ENCODE measurements at places on chromosomes 7 and 10.

GRCh38 chr10:86972613-86973380 lies 4.5 kb downstream of the ADIRF start:
- no peak for DNase-seq

DNA sequence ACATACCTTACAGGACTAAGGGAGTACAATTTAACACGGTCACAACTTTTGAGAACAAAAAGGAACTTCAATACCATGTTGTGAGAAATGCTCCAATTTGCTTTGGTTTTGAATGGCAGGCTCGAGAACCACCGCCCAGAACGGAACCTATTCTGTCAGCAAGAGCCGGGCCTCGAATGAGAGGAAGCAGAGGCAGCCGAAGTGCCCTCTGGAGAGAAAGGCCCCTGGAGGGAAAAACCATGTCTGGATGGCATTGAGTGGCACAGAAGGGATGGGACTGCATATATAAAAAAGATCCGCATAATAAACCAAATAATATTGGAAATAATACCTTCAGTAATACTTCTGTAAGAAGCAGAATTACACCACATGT lies 85.6 kb downstream of the CHST15 start:
- no peak for DNase-seq

DNA sequence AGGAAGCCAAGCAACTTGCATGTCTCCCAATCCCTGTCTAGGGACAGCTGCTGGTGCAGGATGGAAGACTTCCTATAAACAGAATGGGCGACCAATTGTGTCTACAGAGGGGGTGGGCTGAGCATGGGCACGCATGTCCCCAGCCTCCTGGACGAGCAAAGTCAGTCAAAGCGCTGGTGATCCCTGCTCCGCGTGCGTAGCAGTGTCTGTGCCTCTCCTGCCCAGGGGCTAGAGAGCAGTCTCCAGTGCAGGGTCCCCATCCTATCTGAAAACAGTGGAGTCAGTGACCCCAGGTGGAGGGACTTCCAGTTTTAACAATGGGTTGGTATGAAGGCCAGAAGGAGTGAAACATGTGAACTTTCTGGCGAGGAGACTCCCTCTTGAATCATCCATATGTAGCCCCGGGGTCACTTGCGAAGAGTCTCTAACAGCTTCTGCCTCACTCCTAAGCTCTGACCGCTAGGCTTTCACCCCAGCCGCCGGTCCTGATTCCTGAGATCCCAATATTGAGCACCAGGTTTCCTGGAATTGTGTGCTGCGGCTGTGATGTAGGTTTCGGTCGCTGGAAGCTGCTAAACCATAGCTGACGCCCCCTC lies 714 bp upstream of the CASP2 start:
- no peak for DNase-seq

DNA sequence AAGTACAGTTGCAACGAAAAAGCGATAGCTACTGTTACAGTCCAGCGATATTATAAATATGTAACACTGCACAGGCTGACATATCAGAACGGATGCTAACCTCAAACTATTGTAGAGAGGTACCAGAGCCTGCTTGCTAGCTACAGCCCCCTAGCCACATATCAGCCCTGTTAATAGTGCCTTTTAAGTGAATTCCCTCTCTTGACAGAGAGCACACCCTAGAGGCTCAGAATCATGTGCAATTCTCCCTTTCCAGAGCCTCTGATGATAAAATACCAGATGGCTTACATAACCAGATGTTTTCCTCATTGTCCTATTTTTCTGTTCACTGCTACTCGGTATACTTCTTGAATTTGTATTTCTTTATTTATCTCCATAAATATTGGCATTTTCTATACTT lies 960.7 kb upstream of the CELF2 start:
- no peak for DNase-seq

- DNase-seq, result no peak
These were observed 12.0 kb downstream of the MTG1 start for GRCh38 chr10:133405844-133406527.

DNA sequence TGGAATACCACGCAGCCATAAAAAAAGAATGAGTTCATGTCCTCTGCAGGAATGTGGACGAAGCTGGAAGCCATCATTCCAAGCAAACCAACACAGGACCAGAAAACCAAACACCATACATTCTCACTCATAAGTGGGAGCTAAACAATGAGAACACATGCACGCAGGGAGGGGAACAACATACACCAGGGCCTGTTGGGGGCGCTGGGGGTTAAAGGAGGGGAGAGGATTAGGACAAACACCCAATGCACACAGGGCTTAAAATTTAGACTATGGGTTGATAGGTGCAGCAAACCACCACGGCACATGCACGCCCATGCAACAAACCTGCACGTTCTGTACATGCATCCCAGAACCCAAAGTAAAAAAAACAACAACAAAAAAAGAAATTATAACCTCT lies 23.3 kb downstream of the RNF133 start:
- no peak for DNase-seq

DNA sequence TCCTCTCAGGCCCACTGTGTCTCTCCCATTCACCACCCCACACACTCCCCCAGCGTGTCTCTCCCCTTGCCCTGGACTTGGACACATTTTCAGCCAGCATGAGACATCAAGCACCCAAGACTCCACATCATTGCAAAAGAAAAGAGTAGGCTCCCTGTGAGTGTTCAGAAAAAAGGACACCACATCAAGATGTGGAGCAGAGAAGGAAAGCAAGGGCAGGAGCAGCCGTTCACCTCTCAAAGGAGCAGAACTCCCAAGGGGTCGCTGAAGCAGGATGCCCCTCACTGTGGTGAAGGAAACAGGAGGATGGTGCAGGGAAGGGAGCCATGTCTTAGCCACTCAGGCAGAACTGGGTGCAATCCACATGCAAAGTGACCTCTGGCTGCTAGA lies 89.9 kb upstream of the MACROH2A2 start:
- no peak for DNase-seq

GRCh38 chr7:102412548-102412947 lies 16.4 kb downstream of the PRKRIP1 start:
- DNase-seq, result no peak

DNA sequence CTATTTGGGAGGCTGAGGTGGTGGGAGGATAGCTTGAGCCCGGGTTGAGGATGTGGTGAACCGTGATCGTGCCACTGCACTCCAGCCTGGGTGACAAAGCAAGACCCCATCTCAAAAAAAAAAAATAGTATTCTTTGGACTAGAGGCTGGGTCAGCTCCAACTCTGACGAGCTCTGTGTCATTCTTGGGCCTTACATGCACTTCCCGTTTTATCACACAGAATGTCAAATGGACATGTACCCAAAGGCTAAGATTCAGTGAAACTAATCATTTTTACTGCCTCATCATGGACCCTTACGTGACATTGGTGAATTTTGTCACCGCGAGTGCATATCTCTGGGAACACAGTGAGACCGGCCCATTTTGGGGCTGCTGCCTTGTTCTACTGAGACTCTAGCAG lies 27.3 kb downstream of the PALD1 start:
- no peak for DNase-seq

DNA sequence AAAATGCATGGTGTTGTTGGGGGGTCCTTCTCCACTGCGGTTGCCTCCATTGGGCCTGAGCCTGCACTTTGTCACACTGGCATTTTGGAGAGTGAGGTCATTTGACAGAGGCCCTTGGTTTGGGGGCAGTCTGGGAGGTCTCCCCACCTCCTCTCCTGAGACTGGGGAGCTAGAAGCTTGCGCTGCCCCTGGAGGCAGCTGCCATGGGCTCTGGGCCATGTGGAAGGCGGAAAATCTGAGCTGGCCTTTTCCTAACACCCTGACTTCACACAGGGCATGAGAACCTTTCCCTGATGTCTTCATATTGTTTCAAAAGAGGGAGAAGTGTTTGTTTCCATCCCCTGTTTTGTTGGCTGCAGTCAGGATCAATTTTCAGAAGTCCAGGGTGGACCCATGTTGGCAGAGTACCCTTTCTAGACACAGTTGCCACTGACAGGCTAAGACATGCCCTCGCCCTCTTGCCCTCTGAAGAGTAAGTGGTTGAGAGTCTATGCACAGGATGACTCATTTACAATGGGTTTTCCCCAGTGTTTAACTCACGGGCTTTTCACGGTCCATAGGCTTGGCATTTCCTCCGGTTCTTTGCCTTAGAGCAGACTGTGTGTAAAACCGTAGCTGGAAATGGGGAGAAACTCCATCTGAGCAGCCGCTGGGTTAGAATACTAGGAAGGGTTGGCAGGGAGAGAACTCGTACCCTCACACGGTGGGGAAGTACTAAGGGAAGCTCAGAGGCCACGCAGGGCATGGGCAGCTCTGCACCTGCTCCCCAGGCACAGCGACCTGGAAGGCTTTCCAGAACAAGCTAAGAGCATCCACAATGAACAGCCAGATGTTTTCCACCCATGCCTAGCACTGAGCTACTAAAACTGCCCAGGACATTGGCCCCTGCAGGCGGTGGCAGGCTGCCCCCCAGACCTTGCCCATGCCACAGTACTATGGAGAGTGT lies 655.0 kb downstream of the SDK1 start:
- DNase-seq, result no peak

DNA sequence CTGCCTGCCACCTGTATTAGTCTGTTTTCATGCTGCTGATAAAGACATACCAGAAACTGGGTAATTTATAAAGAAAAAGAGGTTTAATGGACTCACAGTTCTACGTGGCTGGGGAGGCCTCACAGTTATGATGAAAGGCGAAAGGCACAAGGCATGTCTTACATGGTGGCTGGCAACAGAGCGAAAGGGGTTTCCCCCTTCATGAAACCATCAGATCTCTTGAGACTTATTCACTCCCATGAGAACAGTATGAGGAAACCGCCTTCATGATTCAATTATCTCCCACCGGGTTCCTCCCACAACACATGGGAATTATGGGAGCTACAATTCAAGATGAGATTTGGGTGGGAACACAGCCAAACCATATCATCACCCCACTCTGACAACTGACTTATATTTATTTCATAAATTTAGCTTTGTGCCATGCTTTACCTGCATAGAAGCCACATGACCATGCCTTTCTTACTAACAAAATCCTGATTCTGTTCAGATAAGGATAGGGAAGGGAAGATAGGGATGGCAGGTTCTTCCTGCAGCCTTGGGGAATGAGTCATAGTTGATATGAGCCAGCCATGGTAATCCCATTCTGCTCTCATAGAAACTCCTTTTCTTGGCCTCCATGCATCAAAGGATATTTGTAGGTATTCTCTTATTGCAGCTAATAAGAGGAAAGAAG lies 191.3 kb upstream of the AGK start:
- no peak for DNase-seq

DNA sequence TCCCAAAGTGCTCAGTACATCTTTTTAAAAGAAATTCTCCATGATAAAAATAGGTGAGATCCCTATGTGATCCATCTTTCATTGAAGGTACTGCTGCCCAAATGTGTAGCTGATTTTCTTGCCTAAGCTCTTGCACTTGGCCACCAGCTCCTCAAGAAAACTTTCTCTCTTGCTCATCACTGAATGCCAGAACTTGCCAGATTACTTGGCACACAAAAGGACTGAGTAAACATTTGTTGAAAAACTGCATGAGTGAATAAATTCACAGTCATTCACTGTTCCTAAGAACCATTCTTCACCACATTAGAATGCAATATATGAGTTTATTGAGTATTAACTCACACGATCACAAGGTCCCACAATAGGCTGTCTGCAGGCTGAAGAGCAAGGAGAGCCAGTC lies 99.9 kb downstream of the TRIL start:
- DNase-seq, result no peak

DNA sequence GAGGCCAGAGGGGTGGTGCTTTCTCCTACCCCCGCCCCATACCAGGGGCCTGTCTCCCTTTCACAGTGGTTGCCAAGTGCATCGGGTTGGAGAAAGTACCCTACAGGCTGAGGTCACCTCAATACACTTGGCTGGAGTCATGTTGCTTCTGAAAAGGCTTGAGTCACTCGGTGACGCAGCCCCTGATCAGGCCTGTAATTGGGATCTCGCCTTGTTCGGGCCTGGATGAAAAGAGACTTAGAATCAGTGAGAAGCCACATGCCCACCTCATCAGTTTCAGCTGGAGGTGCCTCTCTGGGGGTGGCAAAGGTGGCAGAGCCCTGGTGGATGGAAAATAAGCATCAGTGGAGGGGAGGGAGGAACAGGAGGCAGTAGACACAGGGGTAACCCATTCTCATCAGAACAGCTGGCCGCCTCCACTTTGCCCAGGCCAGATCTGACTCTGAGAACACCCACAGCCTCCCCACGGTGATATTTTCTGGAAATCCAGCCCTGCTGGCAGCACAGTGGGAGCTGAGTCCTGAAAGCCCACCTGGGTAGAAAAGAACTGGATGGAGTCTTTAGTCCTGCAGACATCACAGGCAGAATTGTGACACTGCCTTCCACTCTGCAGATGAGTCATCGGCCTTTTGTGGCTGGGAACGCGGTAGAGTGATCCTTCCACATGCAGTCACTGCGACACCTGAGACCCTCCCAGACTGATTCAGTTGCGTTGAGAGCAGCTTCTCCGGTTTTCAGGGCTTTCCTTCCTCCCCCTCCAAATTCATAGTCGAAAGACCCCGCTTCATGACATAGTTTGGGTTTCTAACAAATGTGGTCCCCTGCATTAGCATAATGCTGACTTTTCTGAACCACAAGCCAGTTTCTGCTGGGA lies 108.0 kb downstream of the GRK5 start:
- no peak for DNase-seq

- DNase-seq, result no peak
These were observed 11.4 kb downstream of the ZWINT start for GRCh38 chr10:56349611-56350010.

- no peak for DNase-seq
These were observed 99.6 kb downstream of the LHPP start for GRCh38 chr10:124561206-124561605.

DNA sequence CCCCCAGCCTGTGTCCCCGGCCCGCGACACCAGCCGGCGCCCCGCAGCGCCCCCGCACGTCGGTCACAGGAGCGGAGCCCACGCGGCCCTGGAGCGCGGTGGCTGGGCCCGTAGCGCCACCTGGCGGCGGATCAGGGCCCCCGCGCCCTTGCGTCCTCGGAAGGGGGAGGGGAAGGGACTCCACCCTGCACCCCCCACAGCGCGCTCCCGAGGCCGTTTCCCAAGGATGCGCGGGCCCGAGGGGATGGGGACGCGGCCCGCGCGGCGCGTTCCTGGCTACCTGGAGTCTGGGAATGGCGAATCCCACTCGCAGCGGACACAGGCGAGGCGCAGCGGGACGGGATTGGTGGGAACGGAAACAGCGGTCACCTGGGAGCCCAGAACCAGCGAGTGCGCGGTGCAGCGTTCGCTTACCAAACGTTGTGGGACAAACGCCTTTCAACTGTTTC lies 23.8 kb upstream of the MKI67 start:
- DNase-seq, result peak; percentile 52

GRCh38 chr7:113875224-113875623 lies 43.6 kb downstream of the PPP1R3A start:
- DNase-seq, result no peak

- DNase-seq, result peak; percentile 65
These were observed at the start of gene BAMBI for GRCh38 chr10:28676968-28677887. BAMBI (plus strand) TSS chr10:28677521; CDS start chr10:28677898, 377 bp downstream.

DNA sequence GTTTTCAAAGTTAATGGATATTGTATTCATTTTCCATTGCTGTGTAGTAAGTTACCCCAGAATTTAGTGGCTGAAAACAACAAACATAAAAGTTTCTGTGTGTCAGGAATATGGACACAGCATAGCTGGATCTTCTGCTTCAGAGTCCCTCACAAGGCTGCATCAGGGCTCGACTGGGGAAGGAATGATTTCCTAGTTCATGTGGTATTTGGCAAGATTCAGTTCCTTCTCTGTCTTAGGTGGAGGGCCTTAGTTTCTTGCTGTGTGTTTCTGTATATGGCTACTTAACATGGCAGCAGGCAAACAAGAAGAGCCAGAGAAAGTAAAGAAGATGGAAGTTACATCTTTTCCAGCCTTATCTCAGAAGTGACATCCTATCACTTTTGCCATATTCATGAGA lies 51.1 kb downstream of the TPST1 start:
- no peak for DNase-seq

- no peak for DNase-seq
These were observed 167.3 kb upstream of the KLF14 start for GRCh38 chr7:130901209-130901783.

- no peak for DNase-seq
These were observed 209.4 kb downstream of the CELF2 start for GRCh38 chr10:11227103-11227502.

Data from activated CD8-positive, alpha-beta memory T cell treated with anti-CD3 and anti-CD28 coated beads for 48 hours (primary cell).